Activated CD4-positive, CD25-positive, alpha-beta regulatory T cell (primary cell): ENCODE measurements at places on chromosomes 16 and 17.

DNA sequence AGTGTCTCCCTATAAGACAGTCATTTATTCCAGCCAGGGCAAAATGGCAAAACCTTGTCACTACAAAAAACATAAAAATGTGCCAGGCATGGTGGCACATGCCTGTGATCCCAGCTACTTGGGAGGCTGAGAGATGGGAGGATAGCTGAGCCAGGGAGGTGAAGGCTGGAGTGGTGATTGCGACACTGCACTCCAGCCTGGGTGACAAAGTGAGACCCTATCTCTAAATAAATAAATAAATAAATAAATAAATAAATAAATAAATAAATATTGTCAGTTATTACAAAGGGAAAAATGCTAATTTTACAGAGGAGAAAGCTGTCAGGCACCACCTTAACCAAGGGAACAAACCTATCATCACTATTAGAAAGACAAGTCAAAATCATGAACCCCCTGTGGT is 75.5 kb downstream of the STH start:
- no peak for DNase-seq

DNA sequence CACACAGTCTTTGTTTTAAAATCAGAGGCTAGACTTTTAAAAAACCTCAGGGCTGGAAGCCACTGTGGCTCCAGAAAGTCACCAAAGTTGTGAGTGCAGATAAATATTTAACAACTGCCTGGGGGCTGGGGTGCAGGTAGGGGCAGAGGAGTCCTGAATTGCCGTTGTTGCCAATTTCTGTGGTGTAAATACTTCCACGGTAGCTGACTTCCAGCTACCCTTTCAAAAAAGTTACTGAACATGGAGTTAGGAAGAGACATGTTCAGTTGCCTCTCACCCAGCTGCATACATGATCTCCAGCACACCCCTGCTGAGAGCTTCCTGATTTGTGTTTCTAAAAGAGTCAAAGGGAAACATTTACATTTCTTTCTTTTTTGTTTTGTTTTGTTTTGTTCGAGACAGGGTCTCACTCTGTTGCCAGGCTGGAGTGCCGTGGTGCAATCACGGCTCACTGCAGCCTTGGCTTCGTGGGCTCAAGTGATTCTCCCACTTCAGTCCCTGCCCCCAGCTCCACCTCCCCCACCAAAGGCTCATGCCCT is 58.7 kb downstream of the PLXDC1 start:
- no peak for DNase-seq

GRCh38 chr16:1351582-1352362 is at the start of the genes GNPTG and TSR3:
GNPTG (plus strand) TSS chr16:1351931; CDS start chr16:1351966, 35 bp downstream.
TSR3 (minus strand) TSS chr16:1351878; CDS start chr16:1351804, 74 bp downstream.
- peak; percentile 65 for DNase-seq

- DNase-seq, result no peak
Measured at GRCh38 chr17:77087650-77088454, 52.9 kb upstream of the SEC14L1 start.

DNA sequence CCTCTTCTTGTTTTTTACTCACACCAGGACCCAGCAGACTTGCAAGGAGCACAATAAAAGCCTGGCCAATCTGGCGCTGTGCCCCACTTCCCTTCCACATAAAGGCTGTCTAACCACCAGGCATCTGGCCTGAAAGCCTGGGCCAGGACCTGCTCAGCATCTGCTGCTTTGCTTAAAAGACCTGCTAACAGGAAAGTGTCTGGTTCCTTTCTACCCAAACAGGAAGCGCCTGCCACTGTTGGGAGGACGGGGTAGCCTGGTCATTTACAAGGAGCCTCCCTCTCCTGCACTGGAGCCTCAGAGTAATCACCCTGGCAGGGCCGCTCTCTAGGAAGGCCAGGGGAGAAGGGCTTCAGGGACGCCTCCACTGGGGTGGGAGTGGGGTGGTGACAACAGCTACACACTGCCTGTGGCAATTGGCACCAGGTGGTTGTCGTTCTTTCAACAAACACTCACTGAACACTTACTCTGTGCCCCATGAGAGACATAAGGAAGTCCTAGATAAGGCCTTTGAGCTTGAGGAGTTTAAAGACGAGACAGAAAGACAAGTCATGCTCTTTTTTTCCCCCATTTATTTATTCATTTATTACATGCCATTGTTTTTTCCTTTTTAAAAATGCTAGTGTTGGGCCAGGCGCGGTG is 6.3 kb upstream of the MMP28 start:
- DNase-seq, result no peak

GRCh38 chr16:27852116-27852515 is 211.4 kb downstream of the GSG1L start:
- no peak for DNase-seq

DNA sequence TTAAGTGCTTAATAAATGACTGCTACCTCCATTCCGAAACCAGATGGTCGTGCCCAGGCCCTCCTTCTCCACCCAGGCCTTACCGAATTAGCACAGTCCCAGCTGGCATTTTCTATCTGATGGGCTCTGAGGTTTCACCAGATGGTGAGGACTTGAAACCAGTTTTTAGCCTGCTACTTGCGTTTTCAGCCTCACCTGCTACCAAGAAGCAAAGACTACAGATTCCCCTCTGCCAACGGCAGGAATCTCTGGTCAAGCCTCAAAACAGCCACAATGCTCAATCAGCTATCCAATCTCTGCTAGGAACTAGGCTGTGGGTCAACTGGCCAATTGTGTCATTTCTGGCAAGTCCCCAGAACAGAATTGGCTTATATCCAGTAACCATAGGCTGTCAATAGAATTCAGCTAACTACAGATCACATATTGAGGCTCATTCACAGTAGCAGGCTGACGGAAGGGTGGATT is 11.7 kb downstream of the PECAM1 start:
- DNase-seq, result no peak

DNA sequence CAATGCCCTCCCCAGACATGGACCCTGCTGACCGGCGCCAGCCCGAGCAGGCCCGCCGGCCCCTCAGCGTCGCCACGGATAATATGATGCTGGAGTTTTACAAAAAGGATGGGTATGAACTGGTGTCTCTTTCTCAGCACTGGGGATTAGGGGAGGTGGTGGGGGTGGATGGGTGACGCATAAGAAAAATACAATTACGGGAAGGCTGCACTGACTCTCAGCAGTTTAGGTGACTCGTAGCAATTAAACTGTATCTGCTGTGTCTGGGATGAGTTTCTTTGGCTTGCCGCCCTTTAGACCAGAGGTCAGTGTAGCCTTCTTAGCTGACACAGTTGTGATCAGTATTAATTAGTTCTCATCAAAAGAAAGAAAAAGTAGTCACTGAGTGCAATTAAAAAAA is 59.0 kb downstream of the ELAC2 start:
- no peak for DNase-seq

DNA sequence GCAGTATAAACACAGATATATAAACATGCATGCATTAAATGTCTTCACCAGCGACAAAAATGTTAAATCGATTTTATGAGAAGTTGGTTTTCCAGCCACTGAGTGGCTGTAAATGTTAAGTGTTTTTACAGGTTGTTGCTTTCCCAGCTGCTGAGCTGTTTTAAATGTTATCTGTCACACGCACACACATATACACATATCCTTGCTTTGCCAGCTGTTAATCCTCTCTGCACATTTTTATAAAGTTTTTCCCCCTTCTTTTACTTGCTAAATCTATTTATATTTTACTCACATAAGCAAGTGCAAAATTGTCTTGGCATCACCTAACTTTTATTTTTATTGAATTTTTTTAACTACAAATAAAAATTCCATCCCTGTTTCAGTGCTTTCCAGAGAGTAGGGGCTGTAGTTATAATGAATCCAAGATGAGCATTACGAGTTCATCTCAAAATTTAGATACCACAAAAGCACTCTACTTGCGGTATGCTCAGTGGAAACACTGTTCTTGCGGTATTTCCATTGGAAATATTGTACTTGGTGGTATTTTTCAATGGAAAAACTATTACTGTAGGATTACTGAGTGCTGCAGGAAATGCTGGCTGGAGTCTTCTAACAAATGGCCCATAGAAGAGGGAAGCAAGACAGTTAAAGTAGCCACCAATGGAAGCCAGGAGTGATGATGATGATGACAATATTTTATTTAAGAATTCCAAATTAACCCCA is 124.9 kb upstream of the KCNJ16 start:
- DNase-seq, result no peak

- no peak for DNase-seq
Measured at GRCh38 chr16:57563761-57564160, 21.3 kb downstream of the ADGRG5 start.

- no peak for DNase-seq
Measured at GRCh38 chr16:9050102-9050830, 41.2 kb upstream of the HAPSTR1 start.

GRCh38 chr16:81437865-81438264 is 6.7 kb upstream of the CMIP start:
- no peak for DNase-seq
